ENCODE measurements at places on chromosomes 7 and 10. TPM values are rescaled to one million over a fixed set of nuclear protein-coding genes. Genes with fewer than 3 reads are reported as not detected.

Gene UCN3
- not detected for total RNA-seq

Gene SEMA3C
- total RNA-seq, result 165 TPM

Gene PRSS1
- total RNA-seq, result not detected

Gene MAGI2
- 20.7 TPM for total RNA-seq

Gene ETV1
- 16.5 TPM for total RNA-seq

Gene FAM25A
- total RNA-seq, result not detected

GRCh38 chr10:56547163-56547562, 186.1 kb upstream of the ZWINT start:
- no peak for DNase-seq

- DNase-seq, result no peak
Measured at GRCh38 chr7:151271699-151272355, 23.3 kb upstream of the SMARCD3 start.

DNA sequence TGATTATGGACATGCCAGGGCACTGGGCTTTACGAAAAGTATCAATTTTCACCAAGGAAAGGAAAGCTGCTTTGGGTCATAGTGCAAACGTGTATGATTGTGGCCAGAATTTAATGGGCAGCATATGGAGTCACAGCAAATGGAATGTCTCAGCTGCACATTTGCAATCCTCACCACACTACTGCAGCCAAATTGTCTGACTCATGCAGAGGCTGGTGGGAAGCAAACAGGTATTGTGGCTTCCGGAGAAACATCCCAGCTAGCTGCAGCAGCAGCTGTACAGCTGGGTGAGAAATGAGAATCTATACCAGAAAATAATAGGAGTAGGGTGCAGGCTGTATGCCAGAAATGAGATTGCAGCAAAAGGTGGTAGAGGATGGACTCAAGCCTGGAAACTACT, 374.7 kb upstream of the VWC2 start:
- DNase-seq, result no peak

DNA sequence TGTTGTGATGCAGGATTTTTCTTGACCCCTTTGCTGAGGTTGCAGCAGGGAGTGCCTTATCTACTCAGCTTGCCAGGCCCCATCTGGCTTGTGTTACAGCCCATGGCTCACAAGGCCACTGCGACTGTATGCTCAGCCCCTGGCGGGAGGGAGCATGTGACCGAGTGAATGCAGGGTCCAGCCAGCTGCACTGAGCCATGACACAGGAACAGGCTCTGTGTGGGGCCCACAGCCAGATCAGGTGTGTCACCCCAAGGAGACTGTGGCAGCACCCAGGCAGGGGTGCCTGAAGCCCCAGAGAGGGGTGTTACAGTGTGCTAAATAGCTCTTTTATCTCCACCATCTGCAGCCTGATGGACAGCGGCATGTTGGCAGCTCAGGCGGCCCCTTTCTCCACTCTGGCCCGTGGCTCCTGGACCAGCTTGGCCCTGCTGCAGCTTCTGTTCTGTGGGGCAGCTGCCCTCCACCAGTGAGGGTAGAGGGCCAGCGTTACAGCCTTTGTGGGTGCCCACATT, 2.6 kb upstream of the PCBD1 start:
- no peak for DNase-seq

GRCh38 chr7:22184549-22185199, 172.3 kb downstream of the RAPGEF5 start:
- DNase-seq, result no peak

- no peak for DNase-seq
Measured at GRCh38 chr10:49410365-49411074, 14.6 kb upstream of the DRGX start.

DNA sequence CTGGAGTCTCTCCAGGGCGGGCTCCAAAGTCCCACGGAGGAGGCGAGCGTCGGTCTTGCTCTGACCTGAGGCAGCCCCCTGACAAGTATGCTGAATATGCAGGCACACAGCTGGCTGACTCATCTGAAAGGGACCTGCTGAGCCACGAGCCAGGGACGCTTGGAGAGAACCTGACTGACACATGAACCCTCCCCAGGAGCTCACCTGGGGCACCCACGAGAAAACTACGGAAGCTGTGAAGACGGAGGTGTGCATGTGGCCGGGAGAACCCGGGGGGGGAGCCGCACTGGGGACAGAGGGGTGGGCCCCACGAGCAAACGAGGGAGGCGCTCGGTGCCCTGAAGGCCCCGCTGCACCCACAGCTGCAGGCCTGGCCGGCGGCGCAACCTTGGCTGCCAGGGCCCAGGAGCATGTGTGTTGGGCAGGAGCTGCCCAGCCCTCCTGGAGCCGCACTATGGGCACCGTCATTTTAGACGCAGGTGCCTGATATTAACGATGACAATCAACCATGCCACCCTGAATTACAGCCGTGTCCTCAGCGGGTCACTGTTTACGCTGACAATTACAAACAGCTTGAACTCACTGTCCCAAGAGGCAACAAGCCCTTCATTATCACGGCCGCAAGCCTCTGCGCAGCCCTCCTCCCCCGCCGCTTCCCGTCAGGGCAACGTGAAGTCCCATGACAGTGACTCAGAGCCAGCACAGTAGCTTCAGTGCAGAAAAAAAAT, 64.7 kb downstream of the DIP2C start:
- DNase-seq, result no peak

DNA sequence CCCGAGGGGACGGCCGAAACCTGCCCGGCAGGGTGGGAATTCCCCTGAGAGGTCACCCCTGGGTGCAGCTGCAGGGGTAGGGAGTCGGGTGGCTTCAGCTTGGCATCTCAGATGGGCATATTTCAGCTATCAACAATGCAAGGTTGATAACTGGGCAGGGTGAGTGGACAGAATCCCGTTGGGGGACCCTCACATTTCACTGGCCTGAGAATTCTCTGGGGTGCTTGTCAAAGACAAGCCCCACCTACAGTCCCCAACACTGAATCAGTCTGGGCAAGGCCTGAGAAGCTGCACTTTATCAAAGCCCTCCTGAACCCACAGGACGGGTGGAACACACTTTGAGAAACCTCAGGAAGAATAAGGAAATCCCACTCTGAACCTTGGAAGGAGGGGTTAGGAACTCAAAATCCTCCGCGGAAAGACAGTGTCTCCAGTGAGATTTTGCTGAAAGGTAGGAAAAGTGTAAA, 3.1 kb downstream of the RGS10 start:
- no peak for DNase-seq

Data from esophagus muscularis mucosa (tissue), 4 donors.